ENCODE measurements at places on chromosomes 3 and 15.

GRCh38 chr3:140019946-140020345 lies 85.0 kb downstream of the CLSTN2 start:
- no peak for DNase-seq

DNA sequence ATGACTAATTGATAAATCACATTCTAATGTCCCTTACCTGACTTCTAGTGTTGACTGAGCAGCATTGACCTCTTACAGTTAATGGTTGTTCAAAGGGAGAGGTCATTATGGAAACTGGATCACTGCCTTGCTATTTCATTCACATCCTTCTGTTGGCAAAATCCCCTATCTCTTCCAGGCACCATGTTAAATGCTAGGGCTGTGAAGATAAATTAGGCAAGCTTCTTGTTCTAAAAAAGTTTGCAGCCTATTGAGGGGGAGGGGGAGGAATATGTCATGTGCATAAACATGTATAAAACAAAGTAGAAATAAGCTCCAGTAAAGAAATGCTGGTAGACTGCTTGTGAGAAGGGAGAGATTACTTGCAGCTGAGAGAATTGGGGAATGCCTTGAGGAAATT lies 84.8 kb upstream of the MLF1 start:
- DNase-seq = no peak

DNA sequence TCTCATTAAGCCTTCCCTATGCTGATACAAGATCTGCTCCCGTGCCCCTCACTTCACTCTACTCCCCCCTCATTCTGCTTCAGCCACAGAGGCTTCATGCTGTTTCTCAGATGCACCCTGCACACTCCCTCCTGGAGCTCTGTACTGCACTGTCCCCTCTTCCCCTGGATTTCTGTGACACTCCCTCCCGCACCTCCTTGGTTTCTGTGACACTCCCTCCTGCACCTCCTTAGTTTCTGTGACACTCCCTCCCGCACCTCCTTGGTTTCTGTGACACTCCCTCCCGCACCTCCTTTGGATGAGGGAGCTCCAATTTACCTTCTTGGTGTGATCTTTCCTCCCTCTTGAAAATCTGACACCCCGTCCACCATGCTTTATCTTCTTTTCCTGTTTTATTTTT lies 28.2 kb downstream of the BDH1 start:
- DNase-seq = no peak

DNA sequence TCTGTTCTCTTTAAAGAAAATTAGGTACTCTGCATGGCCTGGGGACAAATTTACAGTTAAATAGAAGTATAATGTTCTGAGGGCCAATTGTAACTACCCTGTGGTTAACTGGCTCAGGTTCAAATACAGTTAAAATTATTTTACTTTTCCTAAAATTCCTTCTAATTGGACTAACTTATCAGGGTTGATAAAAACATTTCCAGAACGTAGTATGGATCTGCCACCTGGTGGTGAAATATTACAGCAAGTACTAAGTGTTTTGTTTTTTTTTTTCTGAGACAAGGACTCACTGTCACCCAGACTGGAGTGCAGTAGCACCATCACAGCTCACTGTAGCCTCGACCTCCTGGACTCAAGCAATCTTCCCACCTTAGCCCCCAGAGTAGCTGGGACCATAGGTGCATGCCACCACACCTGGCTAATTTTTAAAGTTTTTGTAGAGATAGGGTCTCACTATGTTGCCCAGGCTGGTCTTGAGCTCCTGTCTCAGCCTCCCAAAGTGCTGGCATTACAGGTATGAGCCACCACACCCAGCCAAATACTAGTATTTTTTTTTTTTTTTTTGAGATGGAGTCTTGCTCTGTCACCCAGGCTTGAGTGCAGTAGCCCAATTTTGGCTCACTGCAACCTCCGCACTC lies 29.2 kb downstream of the NEO1 start:
- no peak for DNase-seq

GRCh38 chr3:3893590-3893989 lies 94.4 kb downstream of the LRRN1 start:
- DNase-seq = no peak

GRCh38 chr3:18419232-18419631 lies 5.9 kb downstream of the SATB1 start:
- no peak for DNase-seq

DNA sequence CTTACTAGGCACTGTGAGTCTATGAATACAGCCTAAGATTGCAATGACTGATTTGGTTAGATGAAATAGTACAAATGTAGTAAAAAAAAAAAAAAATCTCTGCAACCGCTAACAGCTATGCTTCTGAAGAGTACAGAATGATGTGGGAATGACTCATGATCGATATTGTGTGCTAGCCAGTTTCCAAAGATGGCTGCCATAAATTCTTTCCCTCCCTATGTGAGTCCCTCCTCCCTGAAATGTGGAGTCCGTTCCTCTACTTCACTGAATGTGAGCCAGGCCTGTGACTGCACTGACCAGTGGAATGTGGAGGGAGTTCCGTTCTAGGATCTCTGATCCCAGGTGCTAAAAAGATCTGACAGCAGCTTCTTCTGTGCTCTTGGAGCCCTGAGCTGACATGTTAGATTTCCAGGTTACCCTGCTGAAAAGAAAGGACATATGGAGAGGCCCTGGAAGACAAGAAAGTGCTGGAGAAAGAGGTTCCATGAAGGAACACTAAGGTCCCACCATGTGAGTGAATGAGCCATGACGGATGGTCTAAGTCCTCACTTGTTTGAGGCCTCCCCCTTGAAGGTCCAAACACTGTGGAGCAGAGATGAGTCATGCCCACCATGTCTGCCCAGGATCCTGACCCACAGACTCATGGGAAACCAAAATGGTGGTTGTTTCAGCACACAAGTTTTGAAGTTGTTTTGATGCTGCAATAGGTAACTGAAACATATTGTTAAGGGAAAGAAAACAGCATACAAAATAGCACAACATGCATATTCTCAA lies 46.3 kb downstream of the DGKG start:
- no peak for DNase-seq

DNA sequence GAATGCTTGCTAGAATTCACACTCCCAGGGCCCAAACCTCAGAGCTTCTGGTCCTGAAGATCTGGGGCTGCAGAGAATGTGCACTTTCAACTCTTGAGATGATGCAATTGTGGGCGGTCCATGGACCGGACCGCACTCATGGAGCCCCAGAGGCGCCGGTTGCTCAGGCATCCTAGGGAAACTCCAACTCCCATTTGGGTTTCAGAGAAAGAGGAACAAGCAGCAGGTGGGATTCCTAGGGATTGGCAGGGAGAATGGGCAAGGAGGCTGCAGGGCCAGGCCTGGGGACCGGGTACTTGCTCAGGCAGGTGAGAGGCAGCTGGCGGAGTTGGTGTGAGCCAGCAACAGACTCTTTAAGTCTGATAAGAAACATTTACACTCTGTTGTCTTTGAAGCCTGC lies 3.5 kb downstream of the NOX5 start:
- no peak for DNase-seq

GRCh38 chr3:45986303-45986982 lies 9.2 kb downstream of the FYCO1 start:
- no peak for DNase-seq

DNA sequence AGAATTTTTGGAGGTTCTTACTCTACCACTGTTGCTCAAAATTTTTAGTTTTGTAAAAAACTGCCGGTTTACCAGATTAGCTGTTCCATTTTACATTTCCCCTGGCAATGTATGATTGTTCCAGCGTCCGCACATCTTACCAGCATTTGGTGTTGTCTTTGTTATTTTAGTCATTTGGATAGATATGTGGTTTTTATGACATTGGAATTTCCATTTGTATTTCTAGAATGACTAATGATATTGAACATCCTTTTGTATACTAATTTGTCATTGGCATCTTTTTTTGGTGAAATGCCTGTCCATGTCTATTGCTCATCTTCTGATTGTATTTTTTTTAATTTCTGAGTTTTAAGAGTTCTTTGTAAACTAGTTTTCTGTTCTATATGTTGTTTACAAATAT lies 28.5 kb downstream of the LRRC28 start:
- no peak for DNase-seq

GRCh38 chr15:75352186-75353080 lies 5.6 kb downstream of the NEIL1 start:
- DNase-seq = no peak
